Hindlimb muscle (tissue), 1 donor: ENCODE measurements at places on chromosomes 12 and 14.

DNA sequence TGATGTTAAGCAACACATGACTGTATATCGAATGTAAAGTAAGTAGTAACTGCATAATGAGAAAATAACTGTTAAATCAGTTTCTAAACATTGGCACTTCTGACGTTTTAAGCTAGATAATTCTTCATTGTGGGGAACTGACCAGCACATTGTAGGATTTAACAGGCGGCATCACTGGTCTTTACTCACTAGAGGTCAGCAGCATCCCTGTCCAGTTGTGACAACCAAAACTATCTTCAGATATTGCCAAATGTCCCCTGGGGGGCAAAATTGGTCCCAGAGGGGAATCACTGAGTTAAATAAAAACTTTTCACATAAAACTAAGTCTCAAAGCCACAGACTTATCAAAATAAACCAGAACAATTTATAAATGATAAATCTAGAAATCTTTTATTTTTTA, 65.3 kb downstream of the BLTP3B start:
- no peak for DNase-seq

DNA sequence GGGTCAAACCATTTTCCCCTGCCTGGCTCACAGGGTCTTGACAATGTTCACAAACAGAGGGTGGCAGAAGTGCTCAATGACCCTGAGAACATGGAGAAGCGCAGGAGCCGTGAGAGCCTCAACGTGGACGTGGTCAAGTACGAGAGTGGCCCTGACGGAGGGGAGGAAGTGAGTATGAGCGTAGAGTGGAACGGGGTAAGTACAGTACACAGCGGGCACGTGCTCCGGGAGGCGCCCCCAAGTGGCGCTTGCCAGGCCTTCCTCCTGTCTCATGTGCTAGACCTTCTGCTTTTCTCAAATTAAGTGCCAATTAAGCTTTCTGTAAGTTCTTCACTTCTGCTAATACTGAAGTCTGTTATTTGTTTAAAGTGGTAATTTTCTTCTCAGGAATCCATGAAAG, 35.9 kb downstream of the XRCC3 start:
- DNase-seq = no peak

- DNase-seq = no peak
Measured at GRCh38 chr14:58788655-58789503, 151.1 kb downstream of the DACT1 start.

GRCh38 chr14:60905923-60906322, 75.0 kb downstream of the TRMT5 start:
- DNase-seq = no peak
